Fibroblast of the conjunctiva (primary cell): ENCODE measurements at places on chromosomes 5 and 9.

DNA sequence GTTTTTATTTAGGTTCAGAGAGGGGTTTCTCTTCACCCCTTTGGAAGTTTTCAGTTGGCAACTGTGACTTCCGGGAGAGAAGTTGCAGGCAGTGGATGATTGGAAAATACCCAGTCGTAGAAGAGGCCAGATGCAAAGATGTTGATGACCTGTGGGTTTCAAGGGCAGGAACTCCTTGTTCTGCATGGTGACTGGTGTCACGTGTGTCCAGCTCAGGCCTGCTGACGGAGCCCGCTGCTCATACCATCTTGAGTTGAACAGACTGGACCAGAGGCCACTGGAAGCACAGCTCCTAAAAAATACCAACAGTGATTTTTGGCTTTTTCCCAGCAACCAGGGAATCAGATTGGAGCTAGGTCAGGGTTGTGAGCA, 243.9 kb upstream of the KLF4 start:
- DNase-seq = no peak

DNA sequence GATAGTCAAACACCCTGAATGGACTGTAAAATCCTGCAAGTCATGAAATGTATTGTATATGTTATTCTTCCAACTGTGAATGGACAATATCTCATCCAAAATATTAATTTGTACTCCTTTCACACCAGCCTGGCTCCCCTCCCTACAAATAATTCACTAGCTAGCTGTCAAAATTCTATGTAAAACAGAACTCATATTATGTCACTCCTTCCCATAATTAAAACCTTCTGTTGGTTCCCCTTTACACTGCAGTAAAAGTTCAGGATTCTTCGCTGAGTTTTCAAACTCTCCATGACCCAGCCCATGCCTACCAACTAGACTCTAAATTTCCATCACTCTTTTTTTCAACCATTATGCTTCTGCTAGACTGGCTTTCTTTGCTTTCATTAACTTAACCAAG, 857.1 kb downstream of the TAF11L14 start:
- DNase-seq = no peak

- no peak for DNase-seq
Measured at GRCh38 chr9:68933434-68934328, 80.2 kb downstream of the PRKACG start.

GRCh38 chr5:93583439-93583767, 381 bp downstream of the NR2F1 start:
- no peak for DNase-seq

DNA sequence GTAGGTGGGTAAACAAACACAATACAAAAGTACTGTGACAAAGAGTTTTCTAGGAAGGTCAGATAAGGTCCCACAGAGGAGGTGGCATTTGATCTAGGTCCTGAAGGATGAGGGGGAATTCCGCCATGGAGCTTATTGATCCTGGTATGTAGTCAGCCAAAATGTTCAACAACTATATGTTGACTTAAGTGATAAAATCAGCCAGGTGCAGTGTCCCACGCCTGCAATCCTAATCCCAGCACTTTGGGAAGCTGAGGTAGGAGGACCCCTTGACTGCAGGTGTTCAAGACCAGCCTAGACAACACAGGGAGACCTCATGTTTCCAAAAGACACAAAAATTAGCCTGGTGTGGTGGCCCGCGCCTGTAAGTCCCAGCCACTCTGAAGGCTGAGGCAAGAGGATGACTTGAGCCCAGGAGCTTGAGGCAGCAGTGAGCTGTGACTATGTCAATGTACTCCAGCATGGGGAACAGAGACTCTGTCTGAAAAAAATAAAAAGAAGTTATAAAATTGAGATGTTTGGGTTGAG, 46.4 kb upstream of the PLIN2 start:
- DNase-seq = no peak

- peak; percentile 43 for DNase-seq
Measured at GRCh38 chr5:54895816-54896341, 89.5 kb downstream of the ESM1 start.

GRCh38 chr5:58499941-58500340, 8.7 kb downstream of the GAPT start:
- DNase-seq = no peak
